NCI-H774 (cell line): ENCODE measurements at places on chromosomes 5 and 9.

GRCh38 chr5:163789870-163790269, 284.5 kb downstream of the MAT2B start:
- no peak for DNase-seq

GRCh38 chr9:7117676-7118561, 360.1 kb downstream of the KDM4C start:
- DNase-seq, result peak; percentile 45

DNA sequence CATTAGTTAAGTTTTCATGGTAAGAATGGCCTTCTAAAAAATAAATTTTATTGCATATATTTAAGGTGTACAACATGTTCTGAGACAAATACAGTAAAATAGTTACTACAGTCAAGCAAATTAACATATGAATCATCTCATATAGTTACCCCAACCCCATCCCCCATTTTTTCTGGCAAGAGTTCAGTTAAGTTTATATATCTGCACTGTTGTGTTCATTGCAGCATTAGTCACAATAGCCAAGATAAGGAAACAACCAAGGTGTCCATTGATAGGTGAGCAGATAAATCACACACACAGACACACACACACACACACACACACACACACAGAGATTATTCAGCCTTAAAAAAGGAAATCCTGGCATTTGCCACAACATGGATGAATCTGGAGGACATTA, 37.2 kb upstream of the OTULIN start:
- no peak for DNase-seq

- no peak for DNase-seq
Observed at GRCh38 chr9:77019236-77019925, at the start of gene FOXB2. TSS of gene FOXB2 (plus strand) at chr9:77019655. CDS start at chr9:77019655, 0 bp downstream.

GRCh38 chr5:140020601-140021177, 22.4 kb downstream of the NRG2 start:
- no peak for DNase-seq

DNA sequence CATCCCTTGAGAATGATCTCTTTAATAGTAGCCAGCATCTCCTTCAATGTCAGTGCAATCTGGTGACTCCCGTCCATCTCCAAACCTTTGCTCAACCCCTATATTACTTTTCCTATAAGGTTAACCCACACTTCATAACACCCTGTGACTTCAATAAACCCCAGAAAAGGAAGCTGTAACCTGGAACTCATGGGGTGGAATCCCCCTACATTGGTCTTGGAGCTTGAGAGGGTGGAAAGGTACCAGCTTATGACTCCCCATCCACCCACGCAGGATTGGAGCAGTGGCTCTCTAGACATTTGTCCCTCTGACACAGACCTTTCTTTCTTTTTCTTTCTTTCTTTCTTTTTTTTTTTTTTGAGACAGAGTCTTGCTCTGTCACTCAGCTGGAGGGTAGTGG, 54.7 kb upstream of the ZFR start:
- DNase-seq, result no peak

GRCh38 chr9:98801969-98802371, 5.5 kb upstream of the GALNT12 start:
- DNase-seq, result no peak

- DNase-seq, result no peak
Observed at GRCh38 chr9:74415995-74416394, 81.1 kb upstream of the RORB start.

DNA sequence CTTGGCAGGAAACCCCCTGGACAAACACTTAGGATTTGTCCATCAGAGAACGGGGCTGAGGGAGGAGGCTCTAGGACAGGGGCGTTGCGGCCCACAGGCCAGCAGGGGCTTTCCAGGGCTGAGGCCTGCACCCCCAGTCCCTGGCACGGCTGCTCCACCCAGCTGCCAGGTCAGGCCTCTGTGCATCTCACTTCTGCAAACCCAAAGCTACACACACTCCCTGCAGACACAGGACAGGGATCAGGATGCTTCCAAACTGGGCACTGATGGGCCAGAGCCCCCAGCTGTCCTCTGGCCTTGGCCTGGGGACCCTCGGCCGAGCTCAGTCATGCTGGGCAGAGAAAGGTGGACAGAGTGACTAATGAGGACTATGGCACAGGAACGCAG, 106.2 kb upstream of the SARDH start:
- no peak for DNase-seq

DNA sequence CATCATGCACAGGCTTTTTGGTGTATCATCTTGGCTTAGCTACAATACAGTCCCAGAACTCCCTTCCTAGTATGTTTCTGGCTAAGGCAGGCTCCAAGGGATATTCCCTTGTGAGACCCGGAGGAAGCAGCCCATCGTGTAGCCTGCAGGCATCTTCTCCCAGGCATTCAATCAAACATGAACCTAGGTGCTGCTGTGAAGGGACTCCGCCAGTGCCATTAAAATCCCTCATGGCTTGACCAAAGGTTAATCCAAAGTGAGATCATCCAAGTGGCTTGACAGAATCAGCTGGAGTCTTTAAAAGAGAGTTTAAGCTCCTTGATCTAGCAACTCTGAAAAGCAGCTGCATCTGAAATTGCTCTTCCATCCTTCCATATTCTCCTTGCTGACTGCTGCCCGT, 333.9 kb downstream of the DIRAS2 start:
- DNase-seq, result no peak

- no peak for DNase-seq
Observed at GRCh38 chr9:98603821-98604383, 104.8 kb downstream of the GABBR2 start.
